ENCODE measurements at places on chromosomes 4 and X.

GRCh38 chr4:140523370-140523856 is 555 bp upstream of the ELMOD2 start:
- DNase-seq, result no peak

- no peak for DNase-seq
These were observed 4.3 kb upstream of the TSPAN5 start for GRCh38 chr4:98662626-98663225.

- no peak for DNase-seq
These were observed 45.2 kb downstream of the SHROOM4 start for GRCh38 chrX:50768801-50769200.

- DNase-seq, result no peak
These were observed 188.1 kb downstream of the QDPR start for GRCh38 chr4:17323554-17324385.

DNA sequence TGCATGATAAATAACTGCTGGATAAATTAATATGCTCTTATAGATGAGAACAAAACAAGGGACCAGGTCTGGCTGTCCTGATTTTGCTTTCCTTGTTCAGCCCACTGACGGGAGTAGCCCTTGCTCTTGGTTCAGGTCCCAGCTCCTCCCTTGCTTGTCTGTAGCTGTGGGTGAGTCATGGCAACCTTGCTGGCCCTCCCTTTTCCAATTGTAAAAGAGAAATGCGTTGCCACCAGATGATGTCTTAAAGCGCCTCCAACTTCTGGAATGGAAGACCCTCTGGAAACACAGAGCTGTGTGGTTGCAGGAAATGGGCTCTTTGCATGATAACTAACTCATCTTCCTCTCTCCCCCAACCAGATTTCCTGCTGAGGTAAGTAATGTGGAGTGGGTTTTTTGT is 171.4 kb downstream of the AASDH start:
- no peak for DNase-seq

DNA sequence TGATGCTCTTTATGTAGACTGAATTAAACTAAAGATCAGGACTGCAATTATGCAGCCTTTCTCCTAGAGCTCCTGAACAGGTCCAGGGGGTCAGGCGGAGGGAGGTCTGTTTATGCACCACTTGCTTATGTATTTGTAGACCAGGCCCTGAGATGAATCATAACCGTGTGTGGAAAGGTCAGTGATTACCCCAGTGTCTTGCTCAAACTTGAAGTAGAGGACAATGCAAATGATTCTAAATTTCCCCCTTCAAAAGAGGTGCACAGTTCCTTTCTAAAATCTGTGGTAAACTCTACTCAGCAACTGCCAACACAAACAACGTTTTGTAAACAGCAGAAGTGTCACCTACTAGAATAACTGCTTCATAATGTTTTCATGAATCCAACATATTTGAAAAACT is 13.0 kb upstream of the TBC1D9 start:
- no peak for DNase-seq

- no peak for DNase-seq
These were observed 54.9 kb downstream of the COL4A5 start for GRCh38 chrX:108494406-108495090.

GRCh38 chr4:2862528-2862927 is 18.9 kb downstream of the ADD1 start:
- no peak for DNase-seq

DNA sequence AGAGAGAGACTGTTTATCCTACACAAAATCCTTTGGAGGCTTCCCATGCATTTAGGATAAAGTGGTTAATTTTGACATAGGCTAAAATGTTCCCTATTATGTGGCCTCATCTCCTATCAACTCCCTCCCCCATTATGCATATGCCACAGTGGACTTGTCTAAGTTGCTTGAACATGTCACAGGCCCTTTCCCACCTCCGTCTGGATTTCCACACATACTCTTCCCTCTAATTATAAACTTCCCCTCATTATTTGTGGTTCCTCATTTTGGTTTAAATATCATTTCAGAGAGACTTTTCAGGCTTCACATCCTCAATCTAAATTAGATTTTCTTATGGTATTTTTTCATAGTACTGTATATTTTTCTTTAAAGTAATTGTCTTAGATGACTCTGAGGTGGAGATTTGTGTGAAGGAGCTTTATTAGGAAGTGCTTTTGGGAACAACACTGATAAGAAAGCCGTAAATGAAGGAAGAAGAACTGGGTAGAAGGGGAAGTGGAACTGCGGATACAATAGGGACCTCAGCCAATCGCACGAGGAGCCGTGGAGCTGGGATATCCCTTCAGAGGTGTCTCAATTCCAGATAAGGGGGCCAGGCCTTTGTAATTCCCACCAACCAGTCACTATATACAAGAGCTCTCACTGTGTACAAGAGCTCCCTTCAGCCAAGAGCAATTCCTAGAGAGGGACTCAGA is 7.9 kb downstream of the C4orf17 start:
- no peak for DNase-seq

DNA sequence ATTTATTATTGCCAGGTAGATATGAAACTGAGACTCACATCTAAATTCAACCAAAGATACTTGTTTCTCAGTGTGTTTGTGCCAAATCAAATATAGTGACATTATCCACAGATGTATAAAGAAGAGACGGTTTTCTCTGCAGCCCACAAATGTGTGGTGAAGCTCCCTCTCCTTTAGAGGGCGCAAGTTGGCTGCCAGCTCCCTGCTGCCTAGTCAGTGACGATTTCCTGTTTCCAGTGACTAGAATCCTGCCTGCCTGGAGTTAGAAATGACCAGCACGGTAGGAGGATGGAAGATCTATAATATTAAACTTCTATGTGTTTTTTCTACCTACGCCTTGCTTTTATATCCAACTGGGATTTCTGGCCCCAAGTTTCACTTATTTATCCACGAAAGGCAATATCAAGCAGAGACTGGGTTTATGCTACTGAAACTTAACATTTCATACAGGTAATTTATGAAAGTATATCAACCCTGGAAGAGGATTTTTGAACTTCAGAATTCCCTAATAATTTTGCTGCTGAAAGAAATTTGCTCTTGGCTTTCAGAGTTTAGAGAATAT is 1793.7 kb upstream of the TENM3 start:
- DNase-seq, result no peak

DNA sequence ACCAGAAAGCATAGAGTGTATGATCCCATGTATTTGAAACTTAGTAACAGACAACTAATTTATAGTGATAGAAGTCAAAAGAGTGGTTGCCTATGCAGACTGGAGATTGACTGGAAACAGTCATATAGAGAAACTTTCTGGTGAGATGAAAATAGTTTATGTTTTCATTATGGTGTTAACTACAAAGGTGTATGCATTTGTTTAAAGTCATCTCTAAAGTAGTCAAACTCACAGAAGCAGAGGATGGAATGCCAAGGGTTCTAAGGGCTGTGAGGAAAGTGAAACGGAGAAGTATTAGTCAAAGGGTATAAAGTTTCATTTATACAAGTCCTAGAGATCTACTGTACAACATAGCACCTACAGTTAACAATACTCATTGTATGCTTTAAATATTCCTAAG is 45.8 kb downstream of the ENOX2 start:
- no peak for DNase-seq

DNA sequence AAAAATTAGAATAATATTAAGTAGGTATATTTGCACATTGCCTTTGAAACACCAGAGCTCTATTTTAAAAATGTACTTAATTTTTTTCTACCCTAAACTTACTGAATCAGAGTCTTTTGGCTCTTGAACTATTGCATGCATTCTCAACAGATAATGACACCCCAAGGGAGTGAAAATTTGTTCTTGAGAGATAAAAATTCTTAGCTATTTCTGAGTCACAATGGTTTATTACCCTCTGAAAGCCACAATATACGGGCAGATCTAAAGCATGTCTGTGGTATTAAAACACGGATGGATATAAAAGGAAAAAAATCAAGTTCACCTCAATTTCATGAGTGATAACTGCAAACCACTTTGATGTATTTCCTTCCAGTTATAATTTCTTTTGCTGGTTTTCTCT is 636.3 kb upstream of the FTHL17 start:
- DNase-seq, result no peak

DNA sequence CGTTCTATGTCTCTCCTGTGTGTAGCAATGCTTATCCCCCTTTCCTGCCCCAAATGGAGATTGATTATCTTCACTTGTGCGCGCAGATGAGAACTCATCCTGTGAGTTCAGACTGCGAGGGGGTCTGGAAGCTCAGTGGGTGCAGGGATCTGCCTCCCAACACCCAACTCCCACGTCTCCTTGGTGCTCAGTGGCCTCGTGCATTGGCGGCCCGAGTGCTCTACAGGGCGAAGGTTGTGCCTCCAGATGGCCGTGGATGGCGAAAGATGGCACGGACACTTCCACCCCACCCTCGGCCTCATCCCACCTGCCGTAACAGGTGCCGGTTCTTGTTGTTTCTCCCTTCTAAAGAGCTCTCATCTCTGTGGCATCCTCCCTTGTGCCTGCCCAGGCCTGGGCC is 45.1 kb upstream of the SORCS2 start:
- DNase-seq, result no peak

GRCh38 chrX:47358387-47359065 is 11.9 kb upstream of the ZNF157 start:
- no peak for DNase-seq

DNA sequence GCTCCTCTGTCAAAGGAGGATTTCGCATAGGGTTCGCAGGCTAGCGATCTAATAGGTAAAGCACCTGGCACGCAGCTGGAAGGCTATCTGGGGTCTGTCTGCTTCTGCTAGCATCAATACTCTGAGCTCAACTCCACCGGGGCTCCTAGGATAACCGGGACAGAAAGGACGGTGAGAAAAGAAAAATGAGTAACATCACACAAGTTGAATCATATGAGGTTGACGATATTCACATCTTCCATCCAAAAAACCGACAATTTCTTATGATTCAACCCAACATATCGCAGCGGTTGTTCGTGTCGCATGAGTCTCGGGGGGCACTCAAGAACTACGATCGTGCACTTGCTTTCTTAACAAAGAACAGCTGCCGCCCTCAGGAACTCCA is 1.8 kb downstream of the PROM1 start:
- no peak for DNase-seq

GRCh38 chrX:45774961-45775360 is 574.3 kb upstream of the DIPK2B start:
- no peak for DNase-seq

GRCh38 chr4:128517739-128518510 is 230.3 kb upstream of the PGRMC2 start:
- DNase-seq, result no peak

- no peak for DNase-seq
These were observed 9.7 kb upstream of the MSANTD1 start for GRCh38 chr4:3239303-3239702.

GRCh38 chr4:87904639-87905160 is 70.8 kb upstream of the SPP1 start:
- DNase-seq, result no peak

GRCh38 chrX:11580789-11581188 is 84.9 kb downstream of the ARHGAP6 start:
- DNase-seq, result no peak

GRCh38 chr4:3321295-3321889 is 28.6 kb downstream of the RGS12 start:
- no peak for DNase-seq

- DNase-seq, result no peak
These were observed 4.9 kb downstream of the DCAF16 start for GRCh38 chr4:17805580-17806155.

DNA sequence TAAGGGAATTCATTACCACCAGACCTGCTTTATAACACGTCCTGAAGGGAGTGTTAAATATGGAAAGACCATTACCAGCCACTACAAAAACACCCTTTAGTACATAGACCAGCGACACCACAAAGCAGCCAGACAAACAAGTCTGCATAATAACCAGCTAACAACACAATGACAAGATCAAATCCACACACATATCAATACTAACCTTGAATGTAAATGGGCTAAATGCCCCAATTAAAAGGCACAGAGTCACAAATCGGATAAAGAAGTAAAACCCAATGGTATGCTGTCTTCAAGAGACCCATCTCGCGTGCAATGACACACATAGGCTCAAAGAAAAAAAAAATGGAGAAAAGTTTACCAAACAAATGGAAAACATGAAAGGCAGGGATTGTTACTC is 36.9 kb downstream of the FGF16 start:
- no peak for DNase-seq

DNA sequence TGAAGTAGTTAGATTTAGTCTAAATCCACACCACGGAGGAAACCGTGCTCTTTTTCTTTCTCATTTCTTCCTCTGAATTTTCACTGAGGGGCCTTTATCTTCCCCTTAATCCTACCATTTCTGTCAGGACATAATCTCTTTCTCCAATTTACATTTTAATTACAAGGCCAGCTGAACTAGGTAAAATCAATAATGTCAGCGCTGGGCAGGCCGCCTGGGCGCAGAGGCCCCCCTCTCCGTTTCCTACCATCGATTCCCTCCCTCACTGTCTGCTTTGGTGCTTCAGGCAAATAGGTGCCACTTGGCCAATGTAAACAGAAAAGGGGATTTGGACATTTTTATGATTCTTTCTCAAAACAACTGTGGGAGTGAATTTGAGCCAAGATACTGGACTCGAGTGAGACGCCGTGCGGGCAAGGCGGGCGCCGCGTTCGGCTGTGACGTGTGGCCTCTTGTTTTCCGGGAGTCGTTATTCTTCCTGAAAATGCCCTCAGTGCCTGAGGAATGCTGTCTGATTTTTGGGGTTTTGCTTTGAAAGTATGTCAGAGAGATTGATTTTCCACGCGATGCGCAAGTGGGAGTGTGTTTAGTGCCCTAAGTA is 22.6 kb downstream of the UVSSA start:
- no peak for DNase-seq
